ENCODE measurements at places on chromosomes 3 and 15.

GRCh38 chr3:136734382-136735070, 17.7 kb downstream of the STAG1 start:
- peak; percentile 32 for DNase-seq

GRCh38 chr3:128439226-128439625, 27.5 kb downstream of the DNAJB8 start:
- no peak for DNase-seq

DNA sequence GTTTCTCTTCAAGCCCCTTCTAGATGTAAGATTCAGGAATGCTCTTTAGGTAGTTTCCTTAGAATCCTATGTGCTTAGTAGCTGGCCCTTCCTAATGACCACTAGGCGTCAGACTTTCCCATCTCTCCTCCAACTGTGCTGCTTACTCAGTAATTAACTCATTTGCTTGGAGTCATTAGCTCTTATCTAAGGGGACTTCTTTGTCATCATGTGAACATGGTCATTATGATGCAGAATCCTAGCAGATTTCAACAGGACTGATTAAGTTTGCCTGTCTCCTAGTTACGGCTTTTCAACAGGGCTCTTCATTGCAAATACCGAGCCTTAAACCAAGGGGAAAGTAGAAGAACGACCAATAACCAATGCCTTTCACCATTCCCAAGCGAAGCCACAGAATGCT, 46.4 kb downstream of the GJD2 start:
- DNase-seq: peak; percentile 56

- no peak for DNase-seq
Observed at GRCh38 chr15:64806509-64806908, 18.9 kb downstream of the PIF1 start.

- no peak for DNase-seq
Observed at GRCh38 chr3:61538486-61538885, 22.9 kb upstream of the PTPRG start.

Measured in NAMALWA (cell line).